Effector memory CD8-positive, alpha-beta T cell (primary cell): ENCODE measurements at places on chromosomes 12 and 14.

- no peak overlapping the region for H3K4me3 ChIP-seq
- H3K4me1 ChIP-seq, result no peaks in the 10 kb centered on the region
- no peak overlapping the region for H3K27ac ChIP-seq
Observed at GRCh38 chr12:26177283-26177682, 18.1 kb upstream of the SSPN start.

DNA sequence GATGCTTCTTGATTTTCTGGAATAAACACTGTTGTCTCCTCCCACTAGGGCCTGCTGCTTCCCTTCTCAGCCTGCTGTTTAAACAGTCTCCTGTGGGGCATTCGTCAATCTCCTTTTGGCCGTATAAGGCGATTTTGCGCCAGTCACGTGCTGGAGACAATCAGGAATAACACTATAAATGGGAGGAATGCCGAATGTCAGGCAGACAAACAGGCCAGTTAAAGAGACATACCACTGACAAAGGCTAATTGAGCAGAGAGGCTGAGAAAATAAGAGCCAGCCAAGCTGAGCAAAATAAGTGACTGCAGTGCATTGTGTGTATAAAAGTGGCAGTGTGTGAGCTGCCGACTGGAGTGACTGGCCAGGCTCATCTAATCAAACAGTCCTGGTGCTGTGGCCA, 23.3 kb downstream of the DMAC2L start:
- H3K36me3 ChIP-seq, result peaks cover 16% of the 10 kb centered on the region
- H3K4me1 ChIP-seq, result peaks cover 7% of the 10 kb centered on the region
- no peak for DNase-seq
- no peaks in the 10 kb centered on the region for H3K27me3 ChIP-seq
- peak overlapping the region; percentile 85 for H3K27ac ChIP-seq

GRCh38 chr12:15644700-15645099, 144.5 kb downstream of the EPS8 start:
- no peak for DNase-seq
- H3K4me3 ChIP-seq, result no peak overlapping the region
- H3K4me1 ChIP-seq, result no peaks in the 10 kb centered on the region
- H3K27me3 ChIP-seq, result peaks cover 6% of the 10 kb centered on the region
- H3K27ac ChIP-seq, result no peak overlapping the region

GRCh38 chr12:97572220-97572619, 109.6 kb downstream of the RMST start:
- no peak overlapping the region for H3K27ac ChIP-seq
- H3K27me3 ChIP-seq, result no peaks in the 10 kb centered on the region
- DNase-seq, result no peak
- H3K36me3 ChIP-seq, result no peaks in the 10 kb centered on the region
- H3K4me3 ChIP-seq, result no peak overlapping the region

DNA sequence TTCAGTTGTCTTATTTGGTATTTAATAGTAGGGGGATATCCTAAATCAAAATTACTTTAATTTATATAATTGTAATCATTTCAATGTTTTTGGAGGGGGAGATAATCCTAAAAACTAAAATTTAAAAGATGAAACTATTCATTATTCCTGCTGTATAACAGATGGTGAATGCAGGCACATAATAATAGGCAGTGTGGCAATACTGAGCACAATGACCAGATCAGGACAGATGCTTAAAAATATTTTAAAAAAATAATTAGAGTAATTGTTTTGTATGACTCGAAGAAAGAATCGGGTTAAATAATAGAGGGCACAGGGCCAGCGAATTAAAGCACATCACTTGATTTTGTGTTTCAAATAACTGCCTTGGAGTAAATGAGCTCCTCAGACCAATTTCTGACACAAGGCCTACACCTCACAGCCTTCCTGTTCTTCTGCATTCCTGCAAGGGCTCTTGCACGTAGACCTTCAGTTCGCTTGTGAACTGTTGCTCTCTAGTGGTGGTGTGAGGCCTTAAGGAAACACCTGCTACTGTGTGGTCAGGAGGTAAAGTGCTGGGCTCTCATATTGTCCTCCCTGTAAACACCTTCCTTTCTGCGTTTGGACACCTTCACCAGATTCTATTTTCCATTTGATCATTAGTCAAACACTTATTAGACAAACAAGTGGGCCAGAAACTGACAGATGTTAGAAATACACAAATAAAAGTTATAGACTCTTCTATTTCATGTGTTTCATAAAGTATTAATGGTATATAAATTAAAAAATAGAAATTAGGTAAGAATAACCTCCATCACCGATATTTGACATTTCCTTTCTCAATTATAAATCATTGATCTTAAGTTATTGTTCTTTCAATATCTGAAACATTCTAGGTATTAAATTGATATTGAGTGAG, 29.3 kb upstream of the KLRF1 start:
- peaks cover 11% of the 10 kb centered on the region for H3K27me3 ChIP-seq
- no peaks in the 10 kb centered on the region for H3K36me3 ChIP-seq
- no peak overlapping the region for H3K4me3 ChIP-seq
- no peak overlapping the region for H3K27ac ChIP-seq

GRCh38 chr14:42001431-42001830, 394.8 kb downstream of the LRFN5 start:
- DNase-seq, result no peak
- H3K27ac ChIP-seq, result no peak overlapping the region
- no peak overlapping the region for H3K4me3 ChIP-seq
- no peaks in the 10 kb centered on the region for H3K4me1 ChIP-seq
- no peaks in the 10 kb centered on the region for H3K27me3 ChIP-seq

DNA sequence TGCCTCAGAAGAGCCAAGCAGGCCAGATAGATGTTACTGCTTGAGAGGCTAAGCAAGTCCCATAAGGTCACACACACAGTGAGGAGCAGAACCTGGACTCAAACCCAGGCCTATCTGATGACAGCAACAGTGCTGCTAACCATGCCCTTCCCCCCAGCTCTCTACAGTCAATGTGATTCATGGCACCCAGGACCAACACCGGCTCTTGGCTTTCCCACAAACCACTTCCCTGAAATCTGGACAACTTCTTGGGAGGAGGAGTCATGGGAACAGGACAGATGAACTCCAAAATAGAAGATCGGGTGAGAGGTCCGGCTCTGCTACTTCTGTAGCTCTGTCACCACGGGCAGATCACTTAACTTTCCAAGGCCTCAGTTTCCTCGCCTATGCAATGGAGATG, 716 bp upstream of the PTGDR start:
- H3K4me1 ChIP-seq, result peaks cover 43% of the 10 kb centered on the region
- peak overlapping the region; percentile 95 for H3K27ac ChIP-seq
- DNase-seq, result no peak
- peak overlapping the region; percentile 99 for H3K4me3 ChIP-seq

DNA sequence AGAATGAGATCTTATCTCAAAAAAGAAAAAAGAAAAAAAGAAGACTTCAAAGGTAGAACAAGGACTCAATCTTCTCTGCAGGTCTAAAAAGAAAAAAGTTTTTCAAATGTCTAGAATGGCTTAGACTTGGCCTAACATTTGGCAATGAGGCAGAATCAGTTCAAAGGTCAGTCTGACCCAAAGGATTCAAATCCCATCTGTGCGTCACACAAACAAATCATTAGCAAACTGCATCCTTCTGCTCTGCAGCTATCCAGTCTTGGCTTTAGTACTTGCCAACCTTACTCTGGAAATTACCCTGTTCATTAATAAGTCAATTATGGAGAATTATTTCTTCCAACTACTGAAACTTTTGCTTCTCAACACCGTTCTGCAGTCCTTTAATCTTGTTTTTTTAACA, 3.1 kb downstream of the YAF2 start:
- peaks cover 47% of the 10 kb centered on the region for H3K36me3 ChIP-seq
- H3K4me3 ChIP-seq, result peak overlapping the region; percentile 70
- H3K27ac ChIP-seq, result peak overlapping the region; percentile 23

DNA sequence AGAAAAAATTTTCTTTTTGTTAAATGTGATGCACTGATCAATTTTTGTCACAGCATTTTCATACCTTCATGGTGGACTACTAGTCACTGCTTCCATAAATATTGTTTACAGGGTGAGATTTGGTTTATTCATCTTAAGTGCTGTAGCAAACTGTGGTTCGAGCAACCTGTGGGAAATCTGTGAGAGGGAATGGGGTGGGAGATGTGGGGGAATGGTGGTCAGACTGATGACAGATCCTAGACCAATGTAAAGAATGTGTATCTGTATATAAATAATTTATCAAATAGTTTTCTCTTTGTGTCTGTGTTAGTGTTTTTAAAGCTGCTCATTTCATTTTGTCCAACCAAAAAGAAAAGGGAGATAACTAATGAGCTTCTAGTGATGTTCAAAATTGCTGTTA, 26.7 kb downstream of the CSRP2 start:
- H3K4me1 ChIP-seq, result no peaks in the 10 kb centered on the region
- no peak for DNase-seq
- H3K27me3 ChIP-seq, result no peaks in the 10 kb centered on the region
- H3K27ac ChIP-seq, result no peak overlapping the region
- H3K36me3 ChIP-seq, result peaks cover 31% of the 10 kb centered on the region

DNA sequence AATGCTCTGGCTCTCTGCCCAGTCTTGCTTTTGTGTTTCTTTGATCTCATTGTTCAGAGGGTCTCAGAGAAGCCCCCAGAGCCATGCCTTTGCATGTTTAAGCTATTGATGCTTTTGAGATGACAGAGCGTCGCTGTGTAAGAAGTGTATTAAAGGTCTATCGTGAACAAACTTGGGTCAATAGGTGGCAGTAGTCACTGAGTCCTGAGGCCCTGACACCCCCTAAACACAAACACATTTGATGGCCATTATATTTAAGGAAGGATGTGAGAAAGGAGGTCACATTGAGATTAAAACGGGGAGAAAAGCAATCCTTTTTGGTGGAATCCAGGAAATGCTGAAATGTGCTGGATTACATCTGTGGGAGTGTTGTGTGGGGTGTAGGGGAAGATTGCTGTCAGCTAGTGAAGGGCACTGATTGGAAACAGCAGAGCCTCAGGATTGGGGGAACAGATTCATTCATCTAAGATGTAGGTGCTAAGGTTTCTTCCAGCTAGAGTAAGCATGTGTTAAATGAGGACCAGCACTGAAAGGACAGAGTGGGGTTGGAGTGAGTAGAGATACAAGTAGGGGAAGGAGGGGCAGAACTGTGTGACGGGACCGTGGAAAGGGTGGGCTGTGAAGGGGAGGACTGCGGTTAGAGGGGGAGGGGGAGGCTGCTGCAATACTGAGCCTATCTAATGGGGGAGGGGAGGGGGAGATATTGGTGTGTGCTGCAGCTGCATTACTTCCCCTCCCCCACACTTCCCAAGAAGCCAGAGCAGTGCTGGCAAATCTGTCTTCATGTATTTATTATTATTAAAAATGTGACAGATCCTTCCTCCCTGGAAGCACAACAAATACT, 12.7 kb downstream of the NGDN start:
- no peak for DNase-seq
- no peak overlapping the region for H3K4me3 ChIP-seq
- H3K27ac ChIP-seq, result no peak overlapping the region

GRCh38 chr14:79668951-79669350, 542.4 kb downstream of the DIO2 start:
- no peaks in the 10 kb centered on the region for H3K4me1 ChIP-seq
- H3K4me3 ChIP-seq, result no peak overlapping the region
- H3K27me3 ChIP-seq, result no peaks in the 10 kb centered on the region
- H3K27ac ChIP-seq, result no peak overlapping the region

- no peaks in the 10 kb centered on the region for H3K36me3 ChIP-seq
- H3K27me3 ChIP-seq, result peaks cover 58% of the 10 kb centered on the region
Observed at GRCh38 chr12:111211910-111212757, 156.8 kb downstream of the PHETA1 start.

DNA sequence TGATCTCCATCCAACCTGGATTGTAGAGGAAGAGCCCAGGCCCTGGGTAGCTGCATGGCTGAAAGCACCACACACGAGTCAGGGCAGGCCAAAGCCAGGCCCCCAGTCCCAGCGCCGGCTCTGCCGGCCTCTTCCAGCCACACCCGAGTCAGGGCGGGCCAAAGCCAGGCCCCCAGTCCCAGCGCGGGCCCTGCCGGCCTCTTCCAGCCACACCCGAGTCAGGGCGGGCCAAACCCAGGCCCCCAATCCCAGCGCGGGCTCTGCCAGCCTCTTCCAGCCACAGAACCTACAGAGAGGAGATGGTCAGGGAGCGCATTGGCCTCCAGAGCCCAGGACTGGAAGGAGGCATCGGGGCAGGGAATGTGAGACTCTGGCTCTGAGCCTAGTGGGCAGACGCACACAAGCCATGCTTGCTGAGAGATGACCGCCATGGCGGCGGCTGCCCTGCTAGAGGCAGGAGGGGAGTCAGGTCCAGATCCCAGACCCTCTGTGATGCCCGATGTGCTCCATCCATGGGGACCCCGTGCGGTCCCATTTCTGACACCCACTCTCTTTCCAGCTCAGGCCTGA, 30.2 kb downstream of the BEGAIN start:
- DNase-seq, result no peak
- no peak overlapping the region for H3K27ac ChIP-seq

DNA sequence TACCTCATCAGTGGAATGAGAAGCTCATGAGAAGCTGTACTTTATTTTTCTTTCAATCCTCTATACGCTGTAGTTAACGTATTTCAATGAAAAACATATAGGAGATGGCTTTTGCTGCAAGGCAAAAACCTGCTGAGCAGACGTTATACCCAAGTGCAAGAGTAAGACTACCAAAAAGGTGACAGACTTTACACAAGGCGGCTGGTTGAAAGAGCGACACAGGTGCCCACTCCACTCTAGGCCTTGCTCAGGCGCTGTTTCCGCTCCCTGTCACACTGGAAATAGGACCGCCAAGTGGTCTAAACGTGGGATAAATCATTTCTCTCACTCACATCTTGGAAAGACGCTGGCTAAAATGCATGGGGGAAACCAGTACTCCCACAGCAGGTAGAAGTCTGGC, 54.5 kb downstream of the PPP2R5C start:
- H3K4me1 ChIP-seq, result peaks cover 82% of the 10 kb centered on the region
- H3K27me3 ChIP-seq, result no peaks in the 10 kb centered on the region
- peak; percentile 55 for DNase-seq
- peak overlapping the region; percentile 95 for H3K4me3 ChIP-seq
- H3K36me3 ChIP-seq, result peaks cover 91% of the 10 kb centered on the region

- H3K27me3 ChIP-seq, result no peaks in the 10 kb centered on the region
- H3K4me1 ChIP-seq, result no peaks in the 10 kb centered on the region
- peaks cover 16% of the 10 kb centered on the region for H3K36me3 ChIP-seq
- DNase-seq, result no peak
- H3K27ac ChIP-seq, result no peak overlapping the region
Observed at GRCh38 chr14:65019944-65020566, 33.4 kb downstream of the FNTB start.

- H3K36me3 ChIP-seq, result peaks cover 2% of the 10 kb centered on the region
- H3K4me1 ChIP-seq, result peaks cover 4% of the 10 kb centered on the region
- no peak for DNase-seq
- H3K27me3 ChIP-seq, result peaks cover under 1% of the 10 kb centered on the region
Observed at GRCh38 chr14:22981876-22982476, 375 bp downstream of the AJUBA start.

GRCh38 chr12:64065881-64066451, 156.1 kb downstream of the KICS2 start:
- no peak overlapping the region for H3K27ac ChIP-seq
- DNase-seq, result no peak
- no peaks in the 10 kb centered on the region for H3K27me3 ChIP-seq
- no peaks in the 10 kb centered on the region for H3K4me1 ChIP-seq

DNA sequence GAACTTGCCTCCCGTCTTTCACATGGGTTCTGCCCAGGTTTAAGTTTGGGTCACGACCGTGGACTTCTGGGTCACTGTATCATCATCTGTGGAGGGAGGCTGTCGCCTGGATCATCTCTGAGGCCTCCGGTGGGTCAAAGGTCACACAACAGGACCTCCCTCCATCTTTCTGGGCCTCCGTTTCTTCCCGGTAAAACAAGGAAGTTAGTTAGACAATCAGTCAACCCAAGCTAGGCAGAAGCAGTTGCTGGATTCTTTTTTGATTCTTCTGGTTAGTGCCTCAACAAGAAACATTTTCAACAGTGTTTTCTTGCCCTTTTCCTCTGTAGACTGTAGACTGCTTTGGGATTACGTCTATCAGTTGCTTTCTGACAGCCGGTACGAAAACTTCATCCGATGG, 186.6 kb upstream of the BCL2L14 start:
- H3K4me1 ChIP-seq, result peaks cover 3% of the 10 kb centered on the region
- no peak for DNase-seq
- H3K36me3 ChIP-seq, result peaks cover 20% of the 10 kb centered on the region
